ENCODE measurements at places on chromosomes 12 and 14.

DNA sequence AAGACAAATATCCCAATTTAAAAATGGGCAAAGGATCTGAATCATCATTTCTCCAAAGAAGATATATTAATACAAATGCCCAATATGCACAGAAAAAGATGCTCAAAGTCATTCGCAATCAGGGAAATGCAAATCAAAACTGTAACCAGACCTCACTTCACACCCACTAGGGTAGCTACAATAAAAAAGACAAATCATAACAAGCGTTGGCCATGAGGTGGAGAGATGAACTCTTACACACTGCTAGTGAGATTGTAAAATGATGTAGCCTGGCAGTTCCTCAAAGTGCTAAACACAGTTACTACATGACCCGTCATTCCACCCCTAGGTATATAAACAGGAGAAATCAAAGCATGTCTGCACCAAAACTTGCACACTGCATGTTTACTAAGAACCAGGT, 30.4 kb downstream of the CDC42BPB start:
- DNase-seq = no peak

DNA sequence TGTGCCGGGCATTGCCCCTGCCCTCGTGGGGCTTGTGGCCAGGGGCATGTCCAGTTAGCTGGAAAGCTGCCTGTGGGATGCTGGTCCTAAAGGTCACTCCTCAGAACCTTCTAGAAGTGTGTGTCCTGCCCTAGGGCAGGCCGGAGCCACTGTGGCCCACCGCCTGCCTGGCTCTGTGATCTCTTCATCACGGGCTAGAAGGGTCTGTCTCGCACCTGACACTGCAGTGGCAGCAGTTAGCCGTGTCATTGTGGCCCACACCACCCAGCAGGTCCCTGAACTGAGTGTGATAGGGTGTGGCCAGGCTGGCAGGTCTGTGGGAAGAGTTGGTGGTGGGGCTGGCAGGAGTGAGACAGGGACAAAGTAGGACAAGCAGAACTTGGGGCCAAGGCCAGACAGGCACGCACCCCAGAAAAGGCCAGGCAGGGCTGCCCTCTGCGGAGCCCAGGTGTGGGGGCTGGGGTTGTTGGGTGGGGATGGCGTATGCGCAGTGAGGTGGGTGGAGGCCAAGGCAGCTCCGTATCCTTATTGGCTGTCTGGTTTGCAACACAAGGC, 41.2 kb downstream of the ADGRD1 start:
- no peak for DNase-seq

- no peak for DNase-seq
Measured at GRCh38 chr14:75917322-75917945, 64.4 kb downstream of the TGFB3 start.

DNA sequence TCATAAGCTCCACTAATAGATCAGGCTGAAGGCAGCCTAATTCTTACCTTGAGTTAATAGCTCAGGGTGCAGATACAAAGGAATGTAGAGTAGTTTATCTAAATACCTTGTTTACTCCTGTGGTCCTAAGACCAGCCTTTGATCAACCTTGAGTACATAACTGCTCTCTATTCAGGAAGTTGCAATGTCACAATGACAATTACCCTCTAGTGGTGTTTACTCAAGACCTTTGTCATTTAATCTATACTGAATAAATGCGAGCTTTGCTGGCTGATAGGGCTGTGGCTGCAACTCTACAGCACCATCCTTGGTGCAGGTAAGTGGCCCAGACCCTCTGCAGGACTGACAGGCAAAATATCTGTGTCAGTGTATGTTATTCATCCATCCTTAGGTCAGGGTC, 282.7 kb downstream of the ATXN7L3B start:
- no peak for DNase-seq

DNA sequence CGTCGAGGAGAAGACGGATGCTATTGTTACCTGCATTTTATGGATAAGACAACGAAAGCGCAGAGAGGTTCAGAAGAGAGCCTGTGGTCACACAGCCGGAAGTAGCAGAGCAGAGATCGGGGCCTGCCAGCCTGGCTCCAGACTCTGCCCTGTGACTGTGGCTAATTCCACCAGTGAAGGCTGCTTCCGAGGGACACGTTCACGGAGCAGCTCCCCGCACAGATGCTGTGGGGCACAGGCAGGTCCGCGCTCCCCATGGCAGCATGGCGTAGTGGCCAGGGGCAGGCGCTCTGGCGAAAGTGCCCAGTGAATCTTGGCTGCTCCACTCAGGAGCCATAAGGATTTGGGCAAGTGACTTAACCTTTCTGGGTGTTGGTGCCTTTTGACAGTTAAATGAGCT, 9.8 kb downstream of the RIMBP2 start:
- no peak for DNase-seq

- DNase-seq = no peak
Measured at GRCh38 chr12:111409780-111410430, 4.2 kb downstream of the SH2B3 start.

GRCh38 chr12:75545636-75546035, 34.2 kb upstream of the KRR1 start:
- DNase-seq = no peak

DNA sequence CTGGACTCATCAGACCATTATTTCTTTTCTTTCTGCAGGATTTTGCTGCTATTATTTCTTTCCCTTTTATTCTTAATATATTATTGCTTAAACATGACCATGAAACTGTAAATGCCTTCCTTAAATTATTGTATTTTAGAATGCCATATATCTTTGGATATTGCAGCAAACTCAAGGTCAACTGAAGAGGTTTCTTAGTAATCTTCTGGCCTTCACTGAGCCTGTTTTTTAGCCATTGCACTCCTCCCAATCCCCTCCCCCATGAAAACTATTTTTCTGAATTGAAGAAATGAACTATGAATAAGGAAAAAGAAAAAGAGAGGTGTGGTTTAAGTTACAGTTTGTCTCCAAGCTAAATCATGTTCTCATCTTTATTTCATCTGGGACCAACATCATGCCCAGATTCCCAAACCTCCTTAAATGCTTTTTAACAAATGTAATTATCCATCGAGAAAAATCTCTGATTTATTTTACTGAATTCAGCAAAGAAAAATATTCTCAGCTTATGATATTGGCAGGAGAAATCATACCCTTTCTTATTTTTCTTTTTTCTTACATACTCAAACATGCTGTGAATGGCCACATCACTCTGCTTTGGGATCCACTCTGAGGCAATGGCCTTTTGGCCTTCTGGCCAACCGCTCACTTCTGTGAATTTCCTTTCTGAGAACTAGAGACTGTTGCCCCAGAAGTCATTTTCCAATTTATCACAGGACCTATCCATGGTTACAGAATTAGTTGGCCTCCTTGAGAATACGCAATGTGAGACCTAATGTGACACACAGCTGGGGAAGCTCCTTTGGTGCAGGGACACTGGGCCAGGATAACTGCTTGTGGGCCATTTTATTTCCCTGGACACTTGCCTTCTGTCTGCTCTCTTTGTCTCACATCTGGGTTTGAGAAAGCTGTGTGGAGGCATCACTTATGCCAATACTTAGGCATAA, 50.9 kb downstream of the IGF1 start:
- no peak for DNase-seq

GRCh38 chr12:128425666-128426331, 158.8 kb downstream of the TMEM132C start:
- DNase-seq = no peak

DNA sequence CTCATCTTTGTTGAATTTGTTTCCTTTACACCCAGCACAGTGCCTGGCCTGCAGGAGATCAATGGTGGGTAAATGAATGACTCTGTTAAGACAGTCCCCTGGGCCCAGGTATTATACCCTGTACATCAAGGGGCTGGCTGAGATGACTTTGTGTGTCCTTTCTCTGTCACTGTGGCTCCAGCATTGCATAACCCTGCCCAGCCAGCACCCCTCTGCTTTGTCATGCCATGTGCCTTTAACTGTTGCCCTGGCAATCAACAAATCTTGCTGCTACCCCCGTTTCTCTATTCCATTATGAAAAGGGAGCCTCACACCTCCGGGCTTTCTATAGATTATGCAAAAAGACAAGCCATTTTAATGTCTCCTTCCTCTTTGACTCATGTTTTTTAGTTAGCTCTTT, 7.6 kb upstream of the FLVCR2 start:
- no peak for DNase-seq

GRCh38 chr14:73888460-73888725, 1.7 kb downstream of the ZNF410 start:
- no peak for DNase-seq

GRCh38 chr14:74147571-74147970, 62.8 kb downstream of the LIN52 start:
- no peak for DNase-seq

- no peak for DNase-seq
Measured at GRCh38 chr14:83842547-83842946, 1687.4 kb upstream of the FLRT2 start.

DNA sequence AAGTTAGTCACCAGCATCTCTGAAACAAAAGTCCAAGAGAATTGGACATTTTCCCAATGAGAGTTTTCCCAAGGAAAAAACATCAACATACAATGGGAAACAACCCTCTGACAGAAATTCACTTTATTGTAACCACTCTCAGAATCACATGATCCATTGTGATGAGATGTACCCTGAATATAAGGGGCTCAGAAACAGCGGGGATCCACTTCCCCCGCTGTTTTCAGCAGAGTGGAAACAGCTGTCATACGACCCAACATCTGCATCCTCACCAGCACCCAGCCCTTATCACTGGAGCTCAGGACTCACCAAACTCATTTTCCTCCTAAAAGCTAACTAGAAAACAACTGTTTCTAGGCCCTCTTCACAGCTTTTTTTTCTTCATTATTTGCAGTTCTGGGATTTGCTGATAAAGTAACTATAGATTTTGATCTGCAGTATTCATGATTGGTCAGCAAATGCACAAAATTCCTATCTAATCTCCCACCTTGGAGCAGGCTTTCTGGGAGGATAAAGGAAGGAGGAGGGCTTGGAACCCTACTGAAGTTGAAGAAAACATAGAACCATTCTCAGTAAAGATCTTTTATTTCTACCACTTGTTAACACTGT, 31.3 kb downstream of the CORO1C start:
- DNase-seq = no peak

GRCh38 chr12:12072064-12072760, 1.5 kb downstream of the BCL2L14 start:
- no peak for DNase-seq

DNA sequence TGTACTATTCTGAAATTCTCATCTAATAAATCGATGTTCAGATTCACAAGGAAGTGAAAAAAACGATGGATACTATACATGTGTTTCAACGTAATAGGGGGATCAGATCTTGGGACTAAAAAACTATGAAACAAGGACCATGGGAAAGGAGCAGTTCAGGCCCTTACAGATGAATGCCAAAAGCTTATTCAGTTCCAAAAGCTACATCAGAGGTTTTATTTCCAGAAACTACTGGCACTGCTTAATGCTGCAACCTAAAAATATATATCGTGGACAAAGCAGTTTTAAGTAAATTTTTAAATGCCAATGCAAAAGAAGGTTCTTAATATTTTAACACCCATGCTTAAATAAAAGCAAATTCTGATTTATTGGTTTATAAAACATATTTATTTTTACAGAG, 38.5 kb downstream of the LRIG3 start:
- no peak for DNase-seq

- DNase-seq = no peak
Measured at GRCh38 chr14:92391726-92392125, 68.8 kb downstream of the SLC24A4 start.

DNA sequence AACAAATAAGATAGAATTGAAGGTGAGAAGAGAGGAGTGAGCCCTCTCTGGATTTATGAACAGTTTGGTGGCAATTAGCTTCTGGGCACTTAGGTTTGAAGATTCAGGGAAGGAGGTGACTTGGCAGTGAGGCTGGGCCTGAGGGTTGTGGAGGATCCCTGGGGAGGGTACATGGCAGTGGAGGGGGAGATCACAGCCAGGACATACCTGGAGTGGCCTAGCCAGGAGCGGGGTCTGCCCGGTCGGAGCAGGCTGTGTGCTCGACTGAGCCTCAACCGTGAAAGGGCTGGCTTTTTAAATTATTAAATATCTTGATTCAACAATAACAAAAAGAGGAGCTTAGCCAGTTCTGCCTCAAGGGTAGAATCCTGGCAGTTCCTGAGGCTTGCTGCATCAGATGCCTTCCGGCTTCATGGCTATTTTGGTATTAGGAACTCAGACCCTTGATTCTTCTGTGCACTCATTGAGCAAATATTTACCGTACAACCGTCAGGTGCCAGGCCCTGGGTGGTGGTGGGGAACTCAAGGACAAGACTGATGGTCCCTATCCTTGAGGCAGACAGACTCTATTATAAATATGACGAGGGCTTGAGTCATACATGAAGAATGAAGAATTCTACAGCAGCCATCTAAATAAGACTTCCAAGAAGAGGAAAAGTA, 73.4 kb downstream of the SPTB start:
- peak; percentile 52 for DNase-seq

- no peak for DNase-seq
Measured at GRCh38 chr14:64434528-64434927, 30.8 kb upstream of the AKAP5 start.

DNA sequence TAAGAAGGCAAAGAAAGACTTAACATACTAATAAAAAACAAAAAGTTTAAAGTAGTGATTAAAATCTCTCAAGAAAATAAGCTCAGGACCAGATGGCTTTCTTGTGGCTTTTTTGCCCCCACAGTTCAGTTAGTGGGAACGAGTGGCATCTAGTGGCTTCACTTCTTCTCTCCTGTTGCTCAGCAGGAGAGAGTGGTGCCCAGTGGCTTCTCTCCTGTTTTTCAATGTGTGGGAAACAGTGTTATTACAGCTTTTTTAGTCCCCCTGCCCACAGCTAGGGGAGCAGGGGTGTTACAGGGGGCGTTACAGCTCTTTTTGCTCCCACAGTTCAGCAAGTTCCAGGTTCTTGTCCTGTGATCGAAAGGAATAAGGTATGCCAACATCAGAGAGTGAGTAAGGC, 135.2 kb downstream of the RERGL start:
- DNase-seq = no peak

DNA sequence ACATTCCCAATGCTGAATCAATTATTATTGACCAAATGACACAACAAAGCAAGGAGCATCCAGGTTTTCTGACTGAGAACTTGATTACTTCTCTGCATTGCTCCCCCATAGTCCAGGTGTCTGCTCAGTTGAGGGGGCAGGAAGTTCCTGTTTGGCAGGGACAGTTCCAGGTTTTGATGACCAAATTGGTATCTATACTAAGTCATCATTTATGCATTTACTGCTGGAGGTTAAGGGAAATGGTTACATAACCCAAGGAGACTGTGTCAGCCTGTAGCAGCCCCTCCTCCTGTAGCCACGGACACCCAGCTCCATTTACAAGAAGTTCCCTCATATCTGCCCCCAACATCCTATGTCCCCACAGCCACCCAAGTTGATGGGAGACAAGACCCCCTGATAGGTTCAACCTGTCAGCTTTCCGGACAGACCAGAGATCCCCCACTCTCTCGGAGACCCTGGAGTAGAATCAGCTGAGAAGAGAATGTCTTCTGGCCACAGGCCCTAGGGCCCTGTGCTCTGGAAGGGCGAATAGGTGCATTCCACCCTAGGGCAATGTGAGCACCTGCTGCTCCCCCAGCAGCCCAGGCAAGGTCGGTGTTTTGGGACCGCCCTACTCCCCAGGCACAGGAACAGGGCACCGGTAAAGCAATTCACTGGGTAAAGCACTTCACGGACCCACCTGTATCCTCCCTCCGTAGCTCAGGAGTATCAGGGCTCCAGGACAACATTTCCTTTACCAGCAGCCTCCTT, 23.6 kb downstream of the IRF2BPL start:
- DNase-seq = no peak

- no peak for DNase-seq
Measured at GRCh38 chr14:76884853-76885276, 58.7 kb downstream of the LRRC74A start.

- DNase-seq = no peak
Measured at GRCh38 chr12:75162845-75163244, 46.8 kb downstream of the KCNC2 start.

GRCh38 chr14:68148276-68148675, 328.7 kb downstream of the RAD51B start:
- no peak for DNase-seq

- DNase-seq = no peak
Measured at GRCh38 chr14:73749706-73750530, 35.7 kb upstream of the PNMA1 start.

Measured in amniotic stem cell (primary cell).